Activated T-helper 2 cell treated with anti-CD3 and anti-CD28 coated beads, Interferon-gamma antibody, Interleukin-2, Interleukin-4, amounts not matched to agents 10 μg/mL and 5 μg/mL and 100 μg/mL, durations not matched to agents 14 hours and 24 hours and 36 hours (primary cell): ENCODE measurements at places on chromosomes 5 and 9.

- no peak for DNase-seq
Observed at GRCh38 chr5:156896546-156896945, 46.5 kb downstream of the PPP1R2B start.

DNA sequence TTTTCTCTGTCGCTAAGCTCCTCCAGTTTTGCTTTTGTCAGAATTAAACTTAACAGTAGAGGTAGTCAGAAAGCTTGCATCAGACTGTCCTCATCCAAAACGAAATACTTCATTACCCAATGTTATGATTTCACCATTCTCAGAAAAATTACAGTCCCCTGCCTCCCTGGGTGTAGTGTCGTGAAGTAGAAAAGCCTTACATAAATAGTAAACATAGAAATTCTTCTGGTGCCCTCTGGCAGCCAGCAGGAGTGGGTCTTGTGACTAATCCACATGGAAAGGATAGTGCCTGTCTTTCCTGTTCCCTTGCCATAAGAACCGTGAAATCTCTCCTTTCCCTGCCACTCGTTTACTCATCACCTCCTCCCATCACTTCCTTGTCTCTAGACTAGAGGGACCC lies 230.6 kb downstream of the GNA14 start:
- no peak for DNase-seq

DNA sequence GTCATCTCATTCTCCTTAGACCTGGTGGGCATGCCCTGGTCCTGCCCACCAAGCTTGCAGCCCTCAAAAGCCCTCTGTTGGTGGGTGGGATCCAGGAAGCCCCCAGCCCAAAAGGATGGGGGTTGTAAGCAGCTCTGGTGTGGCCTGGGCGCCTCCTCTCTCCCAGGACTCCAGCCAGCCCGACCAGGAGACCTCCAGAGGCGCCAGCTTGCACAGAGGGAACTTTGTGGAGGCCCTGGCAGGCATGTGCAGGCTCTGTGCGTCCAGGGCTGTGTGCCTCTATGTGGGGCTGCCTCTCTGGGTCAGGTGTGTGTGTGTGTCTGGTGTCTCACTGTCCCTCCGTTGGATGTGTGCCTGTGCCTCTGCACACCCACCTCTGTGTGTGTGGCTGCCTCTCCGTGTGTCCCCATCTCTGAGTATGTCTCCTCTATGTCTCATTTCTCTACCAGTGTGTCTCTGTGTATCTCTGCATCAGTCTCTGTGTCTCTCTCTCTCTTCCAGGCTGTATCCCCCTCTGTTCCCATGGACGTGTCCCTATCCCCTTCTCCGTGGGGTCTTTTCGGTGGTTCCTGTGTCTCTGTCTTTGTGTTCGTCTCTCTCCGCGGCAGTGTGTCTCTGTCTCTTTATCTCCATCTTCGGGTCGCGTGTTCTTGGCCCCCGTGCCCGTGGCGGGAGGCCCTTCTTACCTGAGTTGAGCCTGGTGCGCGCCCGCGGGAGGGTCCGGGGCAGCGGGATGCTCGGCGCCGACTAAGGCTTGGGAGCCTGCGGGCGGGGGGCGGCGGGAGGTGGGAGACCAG lies 501 bp downstream of the ENHO start:
- DNase-seq = no peak

- no peak for DNase-seq
Observed at GRCh38 chr5:43420241-43420640, 8.1 kb upstream of the CCL28 start.

DNA sequence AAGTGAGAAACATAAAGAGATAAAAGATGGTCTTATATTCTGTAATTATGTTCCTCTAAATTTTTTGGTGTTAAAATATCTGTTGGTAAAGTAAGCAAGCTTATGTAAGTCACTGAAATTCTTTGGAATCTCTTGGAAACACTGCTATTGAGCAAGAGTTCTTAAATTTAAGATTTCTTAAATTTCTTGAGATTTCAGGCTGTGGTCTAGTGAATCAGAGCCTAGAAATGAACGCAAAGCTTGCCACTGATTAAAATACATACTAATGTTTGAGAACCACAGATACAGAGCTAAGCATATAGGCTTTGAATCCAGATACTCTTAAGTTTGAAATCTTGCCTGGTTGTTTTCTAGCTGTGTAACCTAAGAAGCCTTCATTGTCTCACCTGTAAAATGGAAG lies 133.4 kb downstream of the TRPM3 start:
- no peak for DNase-seq

- DNase-seq = no peak
Observed at GRCh38 chr5:38208782-38209378, 49.5 kb upstream of the EGFLAM start.

DNA sequence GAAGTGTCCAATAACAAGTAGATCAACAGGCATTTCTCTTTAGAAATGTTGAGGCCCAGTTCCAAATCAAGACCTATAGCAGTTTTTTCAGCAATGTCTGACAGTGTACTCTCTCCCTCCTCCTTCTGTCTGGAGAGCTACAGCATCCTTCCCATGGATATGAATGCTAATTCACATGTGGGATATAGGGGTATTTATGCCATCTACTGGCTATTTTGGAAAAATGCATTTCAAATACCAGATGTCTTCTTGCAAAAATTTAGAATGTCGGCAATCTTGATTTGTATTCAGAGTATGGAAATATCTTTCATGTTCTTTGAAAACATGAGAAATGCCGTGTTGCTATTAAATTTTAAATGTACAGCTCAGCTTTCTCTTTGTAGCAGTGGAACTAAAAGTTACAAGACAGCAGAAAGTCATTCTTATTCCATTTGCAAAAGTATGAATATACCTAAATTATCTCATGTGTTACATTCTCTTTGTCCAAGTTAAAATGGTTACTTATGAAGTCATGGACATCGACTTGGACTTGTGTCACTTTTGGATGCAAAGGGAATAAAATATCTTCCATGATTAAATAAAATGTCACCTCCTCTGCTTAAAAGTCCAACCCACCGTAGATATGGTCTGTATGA lies 647.8 kb downstream of the TAF11L14 start:
- DNase-seq = no peak

- no peak for DNase-seq
Observed at GRCh38 chr5:98433673-98434072, 339.8 kb upstream of the RGMB start.

GRCh38 chr9:123485216-123485615 lies 129.2 kb downstream of the CRB2 start:
- DNase-seq = no peak

DNA sequence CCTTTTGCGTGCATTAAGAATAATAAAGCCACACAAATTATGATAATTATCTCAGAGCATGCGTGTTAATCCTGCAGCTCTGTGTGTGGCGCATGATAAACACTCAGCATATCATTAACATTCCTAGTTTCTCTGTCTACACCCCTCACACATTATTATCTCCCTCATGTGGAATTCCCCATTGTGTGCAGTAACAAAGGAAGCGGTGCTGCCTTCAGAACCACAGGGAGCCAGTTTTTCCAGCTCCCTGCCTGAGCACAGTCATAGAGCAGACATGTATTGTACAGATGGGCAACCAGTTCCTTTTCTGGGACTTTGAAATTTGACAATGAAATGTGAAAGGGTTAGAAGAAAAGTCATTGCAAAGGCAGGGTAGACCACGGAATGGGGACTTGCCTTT lies 1365.5 kb upstream of the CDH9 start:
- no peak for DNase-seq

- no peak for DNase-seq
Observed at GRCh38 chr9:82987370-82988189, 75.4 kb downstream of the RASEF start.

DNA sequence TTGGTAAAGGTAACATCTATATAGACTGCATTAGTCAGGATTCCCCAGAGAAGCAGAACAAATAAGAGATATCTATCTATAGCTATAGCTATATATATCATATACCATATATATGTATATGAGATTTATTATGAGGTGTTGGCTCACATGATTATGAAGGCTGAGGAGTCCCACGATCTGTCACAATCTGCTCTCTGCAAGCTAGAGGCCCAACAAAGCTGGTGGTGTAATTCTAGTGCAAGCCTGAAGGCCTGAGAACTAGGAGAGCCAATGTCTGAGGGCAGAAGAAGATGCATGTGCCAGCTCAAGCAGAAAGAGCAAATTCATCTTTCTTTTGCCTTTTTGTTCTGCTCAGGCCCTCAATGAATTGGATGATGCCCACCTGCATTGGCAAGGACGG lies 102.2 kb upstream of the PLPPR1 start:
- DNase-seq = no peak

DNA sequence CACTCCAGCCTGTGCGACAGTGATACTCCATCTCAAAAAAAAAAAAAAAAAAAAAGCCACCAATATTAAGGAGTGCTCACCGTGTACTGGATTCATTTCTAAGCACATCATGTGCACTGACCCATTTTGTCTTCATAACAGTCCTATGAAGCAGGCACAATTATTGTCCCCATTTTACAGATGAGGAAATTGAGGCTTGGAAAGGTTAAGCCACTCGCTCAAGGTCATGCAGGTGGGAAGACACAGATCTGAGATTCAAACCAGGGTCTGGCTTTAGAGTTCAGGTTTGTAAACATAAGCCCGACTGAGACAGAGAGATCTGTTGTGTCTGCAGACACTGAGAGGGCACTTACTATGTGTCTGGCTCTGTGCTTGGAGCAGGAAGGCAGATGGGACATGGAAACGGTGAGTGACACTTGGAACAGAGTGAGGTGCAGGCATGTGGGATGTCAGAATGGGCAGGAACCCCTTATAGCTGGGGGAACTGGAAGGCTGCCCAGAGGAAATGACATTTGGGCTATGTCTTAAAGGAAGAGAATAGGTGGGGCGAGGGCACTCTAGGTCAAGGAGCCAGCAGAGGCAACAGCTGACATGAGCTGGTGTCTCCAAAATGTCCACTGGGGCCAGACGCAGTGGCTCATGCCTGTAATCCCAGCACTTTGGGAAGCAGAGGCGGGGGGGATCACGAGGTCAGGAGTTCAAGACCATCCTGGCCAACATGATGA lies 69.9 kb downstream of the STK10 start:
- DNase-seq = no peak

DNA sequence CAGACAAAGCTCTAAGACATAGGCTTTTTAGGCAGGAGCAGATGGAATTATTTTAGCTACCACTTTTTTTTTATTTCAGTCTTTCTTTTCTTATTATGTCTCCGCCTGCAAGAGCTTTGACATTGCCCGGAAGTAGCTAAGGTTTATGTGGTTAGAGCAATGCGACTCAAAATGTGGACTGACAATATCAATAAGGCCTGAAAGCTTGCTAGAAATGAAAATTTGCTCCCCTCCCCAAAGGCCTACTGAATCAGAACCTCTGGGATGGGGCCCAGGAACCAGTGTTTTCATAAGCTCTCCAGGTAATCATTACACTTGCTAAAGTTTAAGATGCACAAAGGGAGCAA lies 81.3 kb downstream of the SUSD1 start:
- no peak for DNase-seq

DNA sequence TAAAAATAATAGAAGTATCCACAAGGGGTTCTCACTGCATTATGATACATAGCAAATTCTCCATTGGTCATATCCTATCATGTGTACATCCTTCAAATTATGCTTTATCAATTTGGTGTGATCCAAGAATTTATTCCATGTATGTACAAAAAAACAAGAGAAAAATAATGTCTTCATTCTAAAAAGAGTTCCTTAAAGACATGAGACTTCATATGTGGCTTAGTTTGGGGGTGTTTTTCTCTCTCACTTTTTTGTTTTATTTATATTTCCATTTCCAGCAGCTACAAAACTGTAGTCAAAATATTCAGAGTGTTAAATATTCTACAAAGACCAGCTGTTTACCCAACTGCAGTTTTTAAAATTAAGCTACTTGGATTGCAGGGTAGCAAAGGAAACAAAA lies 972.0 kb downstream of the DTWD2 start:
- no peak for DNase-seq

- DNase-seq = no peak
Observed at GRCh38 chr9:31574006-31574765, 810.3 kb upstream of the ACO1 start.

- no peak for DNase-seq
Observed at GRCh38 chr9:113640418-113640817, 176.9 kb downstream of the RGS3 start.

DNA sequence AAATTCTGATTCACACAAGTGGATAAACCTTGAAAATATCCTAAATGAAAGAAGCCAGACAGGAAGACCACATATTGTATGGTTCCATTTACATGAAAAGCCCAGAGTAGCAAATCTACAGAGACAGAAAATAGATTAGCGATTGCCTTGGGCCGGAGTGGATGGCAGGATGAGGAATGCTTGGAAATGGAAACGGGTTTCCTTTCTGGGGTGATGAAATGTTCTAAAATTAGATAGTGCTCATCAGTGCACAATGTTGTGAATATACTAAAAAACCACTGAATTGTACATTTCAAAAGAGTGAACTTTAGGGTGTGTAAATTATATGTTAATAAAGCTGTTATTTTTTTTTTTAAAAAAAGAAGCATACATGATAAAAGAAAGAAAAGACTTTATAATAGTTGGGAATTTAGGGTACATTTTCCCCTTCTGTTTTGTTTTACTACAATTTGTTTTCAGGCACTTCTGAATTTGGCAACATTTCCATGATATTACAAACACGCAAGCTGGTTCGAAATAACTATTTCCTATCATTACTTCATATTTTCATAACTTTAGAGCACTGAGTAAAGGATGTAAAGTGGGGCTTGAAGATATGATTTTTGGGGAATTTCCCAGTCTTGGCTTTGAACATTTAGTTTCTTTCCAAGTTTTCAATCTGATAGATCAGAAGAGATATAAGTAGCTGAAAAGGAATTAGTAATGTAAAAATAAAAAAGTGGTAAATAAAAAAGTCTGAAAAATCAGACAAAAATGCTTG lies 23.9 kb downstream of the SLC35A4 start:
- DNase-seq = no peak

- no peak for DNase-seq
Observed at GRCh38 chr5:74319076-74319475, 321.5 kb downstream of the ENC1 start.

- peak; percentile 96 for DNase-seq
Observed at GRCh38 chr5:43121233-43121912, 659 bp downstream of the ZNF131 start.

DNA sequence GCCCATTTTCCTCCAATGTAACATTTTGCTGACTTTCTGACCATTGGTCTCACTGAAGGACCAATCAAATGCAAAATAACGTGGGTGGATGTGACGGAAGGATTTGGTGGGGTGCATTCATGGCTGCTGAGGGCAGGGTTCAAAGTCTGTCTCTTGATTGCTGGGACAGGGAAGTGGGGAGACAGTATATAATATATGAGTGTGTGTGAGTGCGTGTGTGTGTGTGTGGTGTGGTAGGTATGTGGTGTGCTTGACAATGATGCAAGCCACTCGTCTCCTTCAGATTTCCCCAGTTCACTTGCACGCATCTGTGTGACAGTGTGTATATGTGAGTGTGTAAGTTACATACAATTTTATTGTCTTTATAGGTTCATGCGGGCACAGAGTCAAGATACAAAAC lies 477.3 kb downstream of the DIRAS2 start:
- no peak for DNase-seq

DNA sequence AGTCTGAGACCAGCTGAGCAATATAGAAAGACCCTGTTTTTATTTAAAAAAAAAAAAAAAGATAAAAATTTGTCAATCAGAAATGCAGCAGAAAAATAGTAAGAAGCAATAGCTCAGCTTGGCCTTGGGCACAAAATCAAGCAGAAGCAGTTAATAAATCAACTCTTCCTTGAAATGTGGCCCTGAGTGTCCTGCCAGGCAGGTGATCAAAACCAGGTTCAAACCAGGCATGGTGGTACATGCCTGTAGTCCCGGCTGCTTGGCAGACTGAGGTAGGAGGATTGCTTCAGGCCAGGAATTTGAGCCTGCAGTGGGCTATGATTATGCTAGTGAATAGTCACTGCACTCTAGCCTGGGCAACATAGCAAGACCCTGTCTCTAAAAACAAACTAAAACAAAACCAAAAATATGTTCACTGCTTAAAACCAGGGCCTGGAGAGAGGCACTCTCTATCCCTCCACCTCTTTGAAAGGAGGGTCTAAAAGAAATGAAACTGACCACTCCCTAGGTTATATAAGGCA lies 27.9 kb upstream of the KLF9 start:
- DNase-seq = no peak
